ENCODE measurements at places on chromosomes 1 and 21. TPM values are rescaled to one million over a fixed set of nuclear protein-coding genes. Genes with fewer than 3 reads are reported as not detected.

DNA sequence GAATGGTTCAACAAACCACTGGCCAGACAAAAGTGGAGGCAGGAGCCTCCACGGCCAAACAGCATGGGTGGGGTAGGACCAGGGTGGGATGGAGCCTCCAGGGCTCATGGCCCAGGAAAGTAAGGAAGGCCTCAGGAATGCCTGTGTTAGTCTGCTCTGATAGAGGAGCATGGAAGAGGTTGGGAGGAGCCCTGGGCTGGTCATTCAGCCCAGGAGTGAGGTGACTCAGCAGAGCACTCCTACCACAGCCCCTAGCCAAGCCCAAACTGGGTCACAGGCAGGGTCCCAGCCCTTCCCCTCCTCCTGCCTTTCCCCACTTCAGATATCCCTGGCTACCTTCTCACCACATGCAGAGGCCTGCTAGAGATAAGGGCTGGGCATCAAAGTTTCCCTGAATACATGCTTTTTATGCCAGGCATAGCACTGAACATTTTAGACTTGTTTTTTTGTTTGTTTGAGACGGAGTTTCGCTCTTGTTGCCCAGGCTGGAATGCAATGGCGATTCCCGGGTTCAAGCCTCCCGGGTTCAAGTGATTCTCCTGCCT lies 3.1 kb upstream of the SHISA4 start:
- DNase-seq: no peak

DNA sequence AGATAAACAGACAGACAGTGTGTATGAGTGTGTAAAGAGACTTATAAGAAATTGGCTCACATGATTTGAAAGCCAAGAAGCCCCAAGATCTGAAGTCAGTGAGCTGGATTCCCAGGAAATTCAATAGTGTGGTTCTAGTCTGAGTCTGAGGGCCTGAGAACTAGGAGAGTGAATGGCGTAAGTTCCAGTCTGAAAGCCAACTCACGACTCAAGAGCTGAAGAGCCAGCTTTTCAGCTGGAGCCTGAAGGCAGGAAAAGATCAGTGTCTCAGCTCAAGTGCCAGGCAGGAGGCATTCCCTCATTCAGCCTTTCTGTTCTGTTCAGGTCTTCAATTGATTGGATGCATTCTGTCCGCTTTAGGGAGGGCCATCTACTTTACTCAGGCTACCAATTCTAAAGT lies 257.2 kb downstream of the PLPP3 start:
- DNase-seq: no peak

- DNase-seq: no peak
These were observed 128.0 kb upstream of the C1orf174 start for GRCh38 chr1:4028139-4028501.

DNA sequence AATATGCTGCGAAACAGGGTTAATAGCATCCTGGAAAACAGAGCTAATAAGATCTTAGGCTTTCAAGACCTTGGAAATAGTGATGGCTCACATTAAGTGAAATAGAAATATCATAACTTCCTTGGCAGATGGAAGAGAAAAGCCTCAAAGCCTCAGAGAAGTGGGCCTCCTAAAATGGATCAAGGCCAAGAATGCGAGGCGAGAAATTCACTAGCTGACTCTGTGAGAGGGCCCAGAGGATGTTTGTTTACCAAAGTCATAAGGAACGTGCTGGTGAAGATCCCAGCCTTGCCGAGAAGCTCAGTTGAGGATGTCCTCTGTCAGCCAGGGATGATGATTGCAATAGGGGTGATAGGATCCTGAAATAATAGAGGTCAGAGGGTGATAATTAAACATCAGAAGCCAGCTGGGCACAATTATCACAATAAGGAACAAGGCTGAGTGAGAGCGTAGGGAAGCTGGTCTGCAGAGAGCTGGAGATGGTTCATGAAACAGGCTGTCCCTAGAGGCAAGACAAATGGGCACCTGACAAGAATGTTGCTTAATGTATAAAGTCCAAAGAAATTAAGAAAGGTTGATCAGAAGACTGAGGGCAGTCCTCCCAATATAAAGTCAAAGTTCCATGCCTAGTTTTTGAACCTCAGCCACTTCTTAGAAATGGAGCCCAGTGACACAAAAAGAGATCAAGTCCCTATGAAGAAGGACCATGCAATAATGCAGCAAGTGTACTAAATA lies 101.7 kb upstream of the COG2 start:
- no peak for DNase-seq

DNA sequence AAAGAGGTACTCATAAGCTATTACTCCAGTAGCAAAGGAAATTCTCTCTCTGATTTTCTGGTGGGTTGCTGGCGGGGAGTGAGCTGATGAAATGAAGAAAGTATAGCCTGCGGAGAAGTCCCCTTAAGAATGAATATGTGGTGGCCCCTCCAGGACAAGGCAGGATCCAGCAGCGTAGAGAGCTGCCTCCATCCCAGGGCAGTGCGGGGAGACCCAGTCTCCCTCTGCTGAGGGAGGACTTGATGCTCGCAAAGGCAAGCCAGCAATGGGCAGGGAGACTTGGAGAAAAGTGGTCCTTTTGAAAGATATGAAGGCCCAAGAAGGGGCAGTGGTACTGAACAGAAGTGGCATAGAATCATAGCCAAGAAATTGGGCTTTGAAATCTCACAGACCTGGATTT lies 106.0 kb upstream of the SLC44A3 start:
- DNase-seq: no peak

- no peak for DNase-seq
These were observed 106.8 kb downstream of the LMO4 start for GRCh38 chr1:87435484-87435883.

- DNase-seq: no peak
These were observed 3.0 kb upstream of the TSPAN1 start for GRCh38 chr1:46171871-46172270.

- DNase-seq: no peak
These were observed 25.2 kb downstream of the CHD1L start for GRCh38 chr1:147267711-147268110.

DNA sequence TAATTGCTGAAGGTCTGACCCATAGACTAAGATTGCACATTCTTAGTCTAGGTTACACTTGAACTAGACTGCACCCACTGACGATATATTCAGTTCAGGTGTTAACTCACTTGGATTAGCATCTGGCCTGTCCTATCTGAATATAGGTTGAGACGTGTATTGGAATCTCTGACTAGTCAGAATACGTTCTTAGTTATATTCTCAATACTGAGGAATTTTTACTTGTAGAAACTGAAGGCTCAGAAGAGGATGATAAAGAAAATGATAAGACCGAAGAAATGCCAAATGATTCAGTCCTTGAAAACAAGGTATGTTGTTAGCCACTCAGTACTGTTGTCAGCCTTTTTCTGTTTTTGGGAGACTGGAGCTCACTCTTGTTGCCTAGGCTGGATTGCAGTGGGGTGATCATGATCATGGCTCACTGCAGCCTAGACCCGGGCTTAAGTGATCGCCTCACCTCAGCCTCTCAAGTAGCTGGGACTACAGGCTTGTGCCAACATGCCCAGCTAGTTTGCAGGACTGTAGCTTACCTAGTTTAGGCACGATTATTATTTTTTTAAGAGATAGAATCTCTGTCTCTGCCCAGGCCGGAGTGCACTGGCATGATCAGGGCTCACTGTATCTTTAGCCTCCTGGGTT lies 10.8 kb downstream of the CCDC17 start:
- DNase-seq: no peak

DNA sequence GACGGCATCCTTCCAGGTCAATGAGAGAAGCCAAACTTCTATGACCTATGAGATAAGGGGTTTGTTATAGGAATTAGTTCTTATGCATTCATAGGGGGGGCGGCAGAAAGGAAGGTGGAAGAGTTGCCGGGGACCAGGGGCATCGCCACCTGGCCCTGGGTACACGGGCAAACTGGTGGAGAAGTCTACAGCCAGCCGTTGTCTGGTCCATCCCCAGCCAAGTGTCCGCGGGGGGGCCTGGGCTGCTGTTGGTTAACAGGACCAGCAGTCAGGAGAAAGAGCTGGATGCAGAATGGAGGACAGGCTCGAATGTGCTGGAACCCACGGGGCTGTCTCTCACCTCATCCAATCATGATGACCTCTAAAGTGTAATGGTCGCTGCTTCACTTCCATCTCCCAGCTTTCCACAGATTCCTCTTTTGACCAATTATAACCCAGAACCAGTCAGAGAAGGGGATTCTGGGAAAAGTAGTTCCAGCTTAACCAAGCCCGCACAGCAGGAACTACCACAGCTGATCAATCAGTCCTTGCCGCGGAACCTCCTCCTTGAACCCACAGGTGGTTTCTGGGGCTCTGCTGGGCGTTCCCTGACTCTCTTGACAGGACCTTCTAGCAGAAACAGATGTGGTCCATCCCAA lies 17.8 kb downstream of the TMEM51 start:
- DNase-seq: no peak

GRCh38 chr1:183516725-183517124 lies 44.4 kb downstream of the SMG7 start:
- DNase-seq: no peak

- peak; percentile 14 for DNase-seq
These were observed 32.6 kb upstream of the LAMC1 start for GRCh38 chr1:182990413-182991144.

DNA sequence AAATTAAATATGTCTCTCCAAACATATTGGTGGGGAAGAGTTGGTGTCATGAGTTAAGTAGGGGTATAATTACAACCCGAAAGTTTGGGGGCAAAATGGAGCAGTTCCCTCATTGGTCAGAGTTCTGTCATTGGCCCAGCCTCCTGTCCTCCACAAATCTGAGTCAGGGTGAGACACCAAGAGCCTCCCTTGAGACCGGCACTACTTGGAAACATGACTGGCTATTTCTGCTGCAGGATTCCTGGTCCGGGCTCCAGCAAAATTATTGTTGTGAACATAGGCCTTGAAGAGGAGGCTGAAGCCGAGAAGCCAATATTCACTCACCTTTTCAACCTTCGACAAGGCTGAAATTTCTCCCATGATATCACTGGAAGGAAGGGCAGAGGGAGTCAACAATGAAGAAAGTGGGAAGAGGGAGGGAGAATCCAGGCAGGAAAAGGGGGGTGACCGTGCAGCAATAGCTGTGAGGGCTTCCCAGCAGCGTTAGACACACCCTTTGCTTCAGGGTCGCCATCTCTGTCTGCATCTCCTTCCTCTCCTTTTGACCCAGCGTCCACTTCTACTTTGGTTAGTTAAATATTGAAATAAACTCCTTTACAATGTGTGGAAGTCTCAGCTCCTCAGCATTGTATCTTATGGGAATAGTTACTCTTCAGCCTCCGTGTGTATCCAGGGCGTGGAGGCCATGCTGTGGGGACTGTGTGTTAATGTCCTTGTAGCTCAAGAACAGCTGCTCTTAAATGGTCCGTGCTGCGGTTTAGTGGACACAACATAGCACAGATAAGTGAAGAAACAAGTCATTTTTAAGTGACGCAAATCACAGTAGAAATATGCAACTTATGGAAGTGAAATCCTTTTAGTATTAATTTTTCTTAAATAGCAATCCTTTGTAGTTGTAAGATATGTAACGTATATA lies 307.4 kb downstream of the DISC1 start:
- DNase-seq: no peak

DNA sequence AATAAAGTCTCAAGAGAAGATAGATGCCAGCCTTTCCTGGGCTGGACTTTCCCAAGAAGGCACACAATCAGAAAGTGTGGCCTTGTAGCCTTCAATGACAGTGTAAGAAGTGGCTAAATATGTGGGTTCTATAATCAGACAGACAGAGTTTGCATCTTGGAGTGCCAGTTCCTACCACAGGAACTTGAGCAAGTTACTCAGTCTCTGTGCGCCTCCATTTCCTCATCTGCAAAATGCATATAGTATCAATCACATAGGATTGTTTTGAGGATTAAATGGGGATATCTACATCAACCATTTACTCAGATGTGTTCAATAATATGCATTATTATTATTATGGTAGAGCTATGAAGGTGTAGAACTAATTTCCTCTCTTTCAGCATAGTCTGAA lies 176.8 kb upstream of the PTBP2 start:
- no peak for DNase-seq

- DNase-seq: no peak
These were observed 1.6 kb downstream of the MARK1 start for GRCh38 chr1:220529521-220530020.

DNA sequence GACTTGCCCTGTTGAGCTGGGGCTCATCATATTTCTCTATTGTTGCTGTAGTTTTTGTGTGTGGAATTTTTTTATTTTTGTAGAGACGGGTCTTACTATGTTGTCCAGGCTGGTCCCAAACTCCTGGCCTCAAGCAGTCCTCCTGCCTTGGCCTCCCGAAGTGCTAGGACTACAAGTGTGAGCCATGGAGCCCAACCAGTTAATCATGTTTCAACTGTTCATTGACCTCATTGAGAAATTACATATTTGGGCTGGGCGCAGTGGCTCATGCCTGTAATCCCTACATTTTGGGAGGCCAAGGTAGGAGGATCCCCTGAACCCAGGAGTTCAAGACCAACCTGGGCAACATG lies 9.2 kb upstream of the PKNOX1 start:
- DNase-seq: no peak

GRCh38 chr1:54296666-54297065 lies 96.7 kb downstream of the MRPL37 start:
- no peak for DNase-seq

The DIO1 gene
- total RNA-seq: not detected

The MSH4 gene
- 0.13 TPM for total RNA-seq

The ZYG11A gene
- total RNA-seq: 0.13 TPM

The CFAP74 gene
- total RNA-seq: not detected

The CYP4B1 gene
- total RNA-seq: not detected

The DCAF8 gene
- total RNA-seq: 73.6 TPM

The TDRD5 gene
- total RNA-seq: 0.51 TPM

The AIRE gene
- not detected for total RNA-seq

The TRMT13 gene
- 6.3 TPM for total RNA-seq

The HSD3B1 gene
- not detected for total RNA-seq

The PRAMEF5 gene
- total RNA-seq: not detected

The NPHP4 gene
- total RNA-seq: 2.9 TPM
